ENCODE measurements at places on chromosomes 1 and 21. TPM values are rescaled to one million over a fixed set of nuclear protein-coding genes. Genes with fewer than 3 reads are reported as not detected.

Gene SERPINC1
- total RNA-seq, result 1.0 TPM

Gene CTNNBIP1
- total RNA-seq, result 51.8 TPM

DNA sequence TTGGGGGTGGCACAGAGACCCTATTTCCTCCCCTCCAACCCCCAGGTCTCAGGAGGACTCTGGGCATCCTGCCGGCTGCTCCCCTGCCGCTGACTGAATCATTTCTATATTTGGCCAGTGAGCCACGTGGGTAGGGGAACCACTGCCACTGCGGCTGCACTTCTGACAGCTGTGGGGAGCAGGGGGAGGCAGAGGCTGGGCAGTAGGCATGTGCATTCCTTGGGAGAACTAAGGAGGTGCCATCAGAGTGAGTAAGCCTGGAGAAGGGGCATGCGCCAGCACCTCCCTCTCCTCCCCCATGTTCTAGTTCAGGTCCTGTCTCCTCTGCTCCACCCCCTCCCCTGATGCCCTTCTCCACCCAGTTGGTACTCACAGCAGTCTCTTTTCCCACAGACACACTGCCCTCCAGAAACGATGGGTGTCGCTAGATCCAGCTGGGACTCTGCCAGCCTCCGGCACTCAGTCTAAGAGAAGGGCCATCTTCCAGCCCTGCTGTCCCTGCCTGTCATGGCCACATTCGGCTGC lies 12.0 kb downstream of the PPFIA4 start:
- DNase-seq, result no peak

- DNase-seq, result no peak
Measured at GRCh38 chr1:160207118-160207650, 2.0 kb downstream of the PEA15 start.

GRCh38 chr1:94418664-94419655 lies 771 bp downstream of the ABCD3 start:
- peak; percentile 17 for DNase-seq

Gene SLAMF6
- total RNA-seq, result not detected

- DNase-seq, result no peak
Measured at GRCh38 chr1:204592246-204592948, 76.2 kb downstream of the MDM4 start.

Gene NAXE
- total RNA-seq, result 81.6 TPM

DNA sequence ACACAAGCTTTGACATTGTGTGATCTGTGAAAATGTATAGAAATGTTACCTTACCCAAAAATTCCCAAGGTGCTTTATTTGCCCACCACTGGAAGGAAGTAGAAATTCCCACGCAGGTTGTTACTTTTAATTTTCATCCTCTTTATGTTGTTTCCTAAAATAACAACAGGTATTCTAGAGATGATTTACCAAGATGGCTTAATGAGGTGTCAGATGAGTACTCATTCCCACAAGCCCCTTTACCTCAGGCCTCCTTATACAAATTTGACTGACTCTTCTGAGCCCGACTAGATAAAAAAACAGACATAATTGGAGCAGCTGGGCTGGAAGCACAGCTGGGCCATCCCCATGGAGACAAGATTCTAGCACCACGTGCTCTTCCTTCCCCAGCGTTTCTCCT lies 114.6 kb downstream of the LIPI start:
- DNase-seq, result no peak

DNA sequence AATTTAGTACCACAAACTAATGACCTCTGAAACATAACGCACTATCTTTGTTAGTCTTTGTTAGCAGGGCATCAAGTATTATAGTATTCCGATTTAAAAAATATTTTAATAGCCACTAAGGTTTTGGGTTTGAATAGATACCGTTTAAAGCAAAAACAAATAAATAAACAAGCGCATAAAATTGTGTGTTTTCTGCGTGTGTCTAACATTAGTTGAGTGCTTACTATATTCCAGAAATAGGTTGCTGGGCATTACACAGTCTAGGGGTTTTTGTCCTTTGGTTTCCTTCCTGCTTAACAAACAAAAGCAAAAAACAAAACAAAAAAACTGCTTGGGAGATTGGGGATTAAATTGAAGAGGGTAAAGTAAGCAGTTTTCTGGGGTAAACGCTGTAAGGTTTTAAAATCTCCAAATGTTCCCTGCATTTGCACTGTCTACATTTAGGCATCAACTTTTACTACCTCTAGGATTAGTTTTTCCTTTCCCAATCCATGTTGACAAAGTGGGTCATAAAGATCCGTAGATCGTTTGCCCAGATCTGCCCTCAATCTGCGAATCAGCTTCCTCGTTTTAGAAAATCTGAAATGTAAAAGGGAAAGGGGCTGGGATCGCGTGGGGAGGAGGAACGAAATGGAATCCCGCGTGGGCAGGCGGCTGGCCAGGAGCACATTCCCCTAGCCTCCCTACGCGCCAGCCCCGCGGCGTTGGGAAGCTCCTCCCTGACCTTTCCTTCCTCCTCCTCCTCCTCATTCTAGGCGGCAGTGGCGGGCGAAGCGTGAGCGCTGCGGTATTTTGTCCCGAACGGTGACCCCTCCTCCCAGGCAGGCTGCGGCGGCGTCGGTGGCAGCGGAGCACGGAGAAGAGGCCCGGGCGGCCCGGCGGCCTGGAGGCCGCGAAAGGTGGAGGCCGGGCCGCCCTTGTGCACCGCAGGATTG lies at the start of gene KCTD3:
Gene KCTD3 (plus strand): TSS at position 749 of the 935 bp plus-strand sequence. CDS start 382 bp downstream, outside the sequence.
- DNase-seq, result peak; percentile 78

Gene RNF2
- total RNA-seq, result 47.8 TPM

GRCh38 chr1:39266269-39266668 lies 61.8 kb downstream of the MACF1 start:
- DNase-seq, result no peak

DNA sequence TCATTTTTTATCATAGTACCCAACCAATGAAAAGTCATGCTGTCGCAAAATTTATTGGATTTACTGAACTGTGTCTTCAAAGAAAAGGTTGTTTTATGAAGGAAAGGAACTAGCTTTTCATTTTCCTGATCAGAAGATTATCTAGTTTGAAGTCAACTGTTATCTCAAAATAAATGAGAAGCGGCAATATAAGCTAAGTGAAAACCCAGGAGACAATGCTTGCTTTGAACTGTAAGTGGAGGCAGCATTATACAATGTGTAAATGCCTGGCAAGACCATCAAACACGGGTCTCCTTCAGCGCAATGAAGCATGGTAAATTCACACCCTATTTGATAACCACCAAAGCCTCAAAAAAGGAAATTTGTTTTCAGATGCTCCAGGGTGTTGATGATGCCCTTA lies 134.4 kb upstream of the PTBP2 start:
- DNase-seq, result no peak

GRCh38 chr1:44146536-44147361 lies 5.3 kb upstream of the KLF18 start:
- peak; percentile 56 for DNase-seq

DNA sequence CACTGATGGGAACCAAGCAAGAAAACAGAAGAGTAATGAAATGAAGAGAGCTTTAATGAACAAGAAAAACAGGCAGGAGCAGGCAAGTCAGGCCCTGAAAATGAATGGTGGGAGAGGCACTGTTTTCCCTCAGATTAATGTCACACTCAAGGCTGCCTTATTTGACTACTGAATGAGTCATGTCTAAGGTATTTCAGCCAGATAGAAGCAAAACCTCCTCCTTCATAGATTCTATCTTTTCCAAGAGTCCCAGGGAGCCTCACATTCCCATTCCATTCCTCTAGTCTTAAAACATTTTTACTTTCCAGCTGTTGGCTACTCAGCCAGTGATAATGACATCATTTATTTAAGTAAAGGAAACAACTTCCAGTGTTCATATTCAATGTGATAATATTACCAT lies 228.4 kb upstream of the NRIP1 start:
- DNase-seq, result no peak

All from WTC11 (cell line).